WTC11 (cell line): ENCODE measurements at places on chromosomes 11 and 22.

DNA sequence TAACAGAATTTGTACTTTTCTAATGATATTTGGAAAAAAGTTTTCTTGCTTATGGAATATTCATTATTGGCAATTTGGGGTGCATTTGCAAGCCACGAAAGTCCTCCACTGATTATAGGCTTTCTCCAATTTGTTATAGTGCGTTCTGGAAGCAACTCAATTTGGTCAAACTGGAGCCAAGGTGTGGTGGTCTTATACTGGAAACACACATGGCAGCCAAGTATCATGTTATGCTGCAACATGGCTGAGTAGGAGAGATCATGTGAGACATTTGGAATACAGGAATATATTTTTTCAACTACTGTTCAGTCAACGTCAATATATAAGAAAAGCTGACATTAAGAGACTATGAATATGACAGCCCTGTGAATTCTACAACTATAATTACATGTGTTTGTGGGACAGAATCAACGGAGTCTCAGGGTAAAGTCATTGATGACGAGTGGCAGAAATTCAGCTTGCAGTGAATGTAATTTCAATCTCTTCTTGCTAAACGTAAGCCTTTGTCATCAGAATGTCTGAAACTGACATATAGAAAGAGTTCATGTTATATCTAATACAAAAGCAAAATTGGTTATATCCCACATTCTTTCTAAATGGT lies 83.8 kb upstream of the FIBIN start:
- no peak for DNase-seq

GRCh38 chr22:46229701-46230100 lies 20.4 kb downstream of the CDPF1 start:
- DNase-seq = no peak

GRCh38 chr11:109957000-109957399 lies 136.2 kb upstream of the ZC3H12C start:
- DNase-seq = no peak

- DNase-seq = no peak
Measured at GRCh38 chr11:14073849-14074476, 111.4 kb downstream of the SPON1 start.

GRCh38 chr11:128592454-128592853 lies 5.1 kb upstream of the ETS1 start:
- DNase-seq = no peak
